ENCODE measurements at places on chromosomes 7 and 10.

DNA sequence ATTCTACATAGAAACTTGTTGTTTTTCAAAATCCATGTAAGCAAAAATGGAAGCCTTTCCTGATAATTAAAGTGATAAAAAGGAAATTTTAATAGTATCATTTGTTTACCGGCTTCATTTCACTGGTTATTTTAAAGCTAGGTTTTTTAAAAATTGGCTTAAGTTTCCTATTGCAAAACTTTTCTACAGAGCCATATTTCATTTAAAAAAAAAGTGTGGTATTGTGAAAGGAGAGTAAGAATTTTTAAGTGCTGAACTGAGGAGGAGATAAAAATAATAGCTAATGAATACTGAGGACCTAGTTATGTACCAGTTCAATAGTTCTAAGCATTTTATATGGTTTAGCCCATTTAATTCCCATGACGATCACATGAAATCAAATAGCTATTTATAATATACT, 172.2 kb upstream of the COL1A2 start:
- DNase-seq: no peak

GRCh38 chr7:38142736-38143135, 35.3 kb upstream of the STARD3NL start:
- DNase-seq: no peak

GRCh38 chr7:2755531-2755930, 67.5 kb downstream of the AMZ1 start:
- no peak for DNase-seq

- no peak for DNase-seq
Measured at GRCh38 chr10:32408690-32409089, 37.2 kb upstream of the CCDC7 start.

DNA sequence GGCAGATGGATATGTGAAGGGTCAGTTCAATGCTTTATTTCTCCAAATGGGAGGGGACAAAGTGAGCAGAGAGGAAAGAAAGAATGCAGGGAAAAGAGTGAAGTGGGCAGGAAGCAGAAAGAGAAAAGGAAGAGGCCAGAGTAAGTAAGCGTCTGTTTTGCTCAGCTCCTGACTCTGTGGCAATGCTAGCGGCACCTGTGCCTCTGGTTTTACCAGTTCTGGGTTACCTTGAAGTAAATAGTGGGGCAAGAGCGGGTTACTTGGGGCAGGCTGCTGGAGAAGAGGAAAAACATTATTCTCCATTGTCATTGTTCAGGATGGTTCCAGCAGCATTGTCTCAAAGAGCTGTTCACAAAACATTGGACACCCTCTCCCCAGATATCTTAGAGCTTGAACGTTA, 1.9 kb downstream of the TAS2R40 start:
- DNase-seq: no peak
